Activated effector memory CD4-positive, alpha-beta T cell treated with anti-CD3 and anti-CD28 coated beads, Interleukin-2, amount 50 U/mL, for 16 hours (primary cell): ENCODE measurements at places on chromosomes 12 and 14.

DNA sequence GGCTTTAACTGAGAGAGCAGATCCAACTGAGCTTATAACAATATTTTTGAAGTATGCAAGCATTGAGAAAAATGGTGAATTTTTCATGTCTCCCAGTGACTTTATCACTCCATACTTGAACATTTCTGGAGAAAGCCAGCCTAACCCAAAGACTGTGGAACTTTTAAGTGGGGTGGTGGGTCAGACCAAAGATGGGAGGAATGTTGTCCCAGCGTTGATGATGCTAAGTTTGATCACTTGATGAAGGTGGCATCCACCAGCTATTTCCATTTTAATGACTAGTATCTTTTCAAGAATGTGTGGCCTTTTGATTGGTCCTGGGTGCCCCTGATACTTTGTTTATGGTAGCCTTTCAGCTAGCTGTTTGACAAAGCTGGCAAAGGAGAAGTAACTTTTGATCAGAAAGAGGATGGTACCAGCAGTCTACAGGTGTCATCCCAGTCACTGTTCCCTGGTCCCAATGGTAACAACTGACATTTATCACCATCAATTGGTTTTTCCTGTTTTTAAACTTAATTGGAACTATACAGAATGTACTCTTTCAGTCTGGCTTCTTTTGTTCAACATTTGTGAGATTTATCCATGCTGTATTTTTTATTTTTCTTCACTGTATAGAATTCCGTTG lies 14.2 kb downstream of the SINHCAF start:
- no peak for DNase-seq

GRCh38 chr12:52633383-52633782 lies 15.0 kb upstream of the KRT73 start:
- no peak for DNase-seq

GRCh38 chr14:23076785-23077408 lies 18.0 kb downstream of the ACIN1 start:
- DNase-seq: no peak

GRCh38 chr14:80100681-80101080 lies 110.6 kb downstream of the DIO2 start:
- no peak for DNase-seq

DNA sequence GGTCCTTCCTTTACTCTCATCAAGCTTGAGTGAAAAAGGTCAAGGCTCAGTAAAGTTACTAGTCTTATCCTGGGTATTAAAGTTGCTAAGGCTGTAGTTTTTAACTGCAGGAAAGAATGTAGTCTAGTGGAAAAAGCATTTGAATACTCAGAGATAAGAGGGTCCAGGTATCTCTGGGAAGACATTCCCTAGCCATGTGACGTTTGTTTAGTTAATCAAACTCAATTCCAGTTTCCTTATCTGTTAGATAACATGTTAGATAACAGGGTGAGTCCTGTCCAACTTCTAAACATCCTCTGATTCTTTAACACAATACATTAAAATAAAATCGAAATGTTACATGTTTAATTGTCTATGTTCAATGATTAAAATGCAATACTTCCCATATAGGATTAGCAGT lies 720.7 kb upstream of the LMO3 start:
- no peak for DNase-seq

- no peak for DNase-seq
Observed at GRCh38 chr14:72638021-72638420, 255.9 kb downstream of the DPF3 start.

- no peak for DNase-seq
Observed at GRCh38 chr14:57939084-57939483, 73.2 kb upstream of the SLC35F4 start.

DNA sequence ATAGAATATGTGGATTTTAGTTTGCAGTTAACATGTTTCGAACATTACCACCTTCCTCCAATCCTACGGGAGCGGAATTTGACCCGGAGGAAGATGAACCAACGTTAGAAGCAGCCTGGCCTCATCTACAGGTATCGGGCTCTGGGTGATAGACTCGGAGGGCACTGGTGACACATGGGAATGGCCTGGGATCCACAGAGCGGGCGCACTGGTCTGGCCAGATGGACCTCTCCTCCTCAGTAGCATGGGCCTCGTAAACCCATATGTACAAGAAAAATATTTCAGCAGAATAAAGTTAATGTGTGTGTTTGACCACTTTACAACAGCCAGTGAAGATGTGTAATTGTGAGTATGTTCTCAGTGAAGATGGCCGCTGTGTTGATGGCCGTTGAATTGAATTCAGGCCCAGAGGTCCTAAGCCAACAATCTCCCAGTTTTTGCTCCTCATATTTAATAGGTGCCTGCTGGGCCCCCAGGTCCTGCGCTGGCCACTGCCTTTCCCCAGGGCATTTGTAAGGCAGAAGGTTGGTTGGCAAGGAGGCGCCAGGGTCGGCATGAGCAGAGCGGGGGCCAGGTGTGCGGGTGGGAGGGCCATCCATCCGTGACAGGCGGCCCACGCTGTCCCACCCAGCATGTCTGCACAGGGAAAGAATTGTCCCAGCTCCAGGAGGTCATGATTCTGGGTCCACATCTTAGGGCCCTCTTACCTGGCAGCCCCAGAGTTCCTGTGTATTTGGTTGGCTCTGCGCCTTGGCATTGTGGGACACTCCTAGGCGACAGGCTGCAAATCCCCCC lies 82.0 kb upstream of the DYNC1H1 start:
- no peak for DNase-seq

DNA sequence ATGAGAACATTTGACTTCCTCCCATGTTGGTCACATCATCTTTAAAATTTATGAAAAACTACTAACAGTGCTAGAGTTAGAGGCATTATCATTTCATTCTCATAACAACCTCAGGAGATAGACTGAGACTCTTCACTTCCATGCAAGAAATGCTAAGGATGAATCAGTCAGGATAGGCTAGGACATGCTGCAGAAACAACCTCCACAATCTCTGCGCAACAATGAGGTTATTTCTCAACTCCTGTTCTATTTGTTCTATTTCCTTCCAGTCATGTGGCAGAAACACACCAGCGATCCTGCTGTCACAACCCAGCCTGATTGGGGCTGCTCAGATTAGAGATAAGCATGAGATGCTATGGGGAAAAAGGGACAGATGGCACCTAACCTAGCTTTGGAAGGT lies 49.0 kb upstream of the TMEM263 start:
- DNase-seq: no peak
